Fibroblast of the aortic adventitia (primary cell): ENCODE measurements at places on chromosomes 7 and 10. TPM values are rescaled to one million over a fixed set of nuclear protein-coding genes. Genes with fewer than 3 reads are reported as not detected.

- DNase-seq: no peak
These were observed 868 bp downstream of the EMX2 start for GRCh38 chr10:117543225-117544003.

The ARHGEF35 gene
- total RNA-seq: 1.1 and 2.7 TPM in 2 replicates

The TMEM26 gene
- 5.7 and 20.5 TPM in 2 replicates for total RNA-seq

The BAMBI gene
- total RNA-seq: 1.4 and 12.8 TPM in 2 replicates

GRCh38 chr7:100908512-100908911, 12.8 kb upstream of the ACHE start:
- no peak for DNase-seq

DNA sequence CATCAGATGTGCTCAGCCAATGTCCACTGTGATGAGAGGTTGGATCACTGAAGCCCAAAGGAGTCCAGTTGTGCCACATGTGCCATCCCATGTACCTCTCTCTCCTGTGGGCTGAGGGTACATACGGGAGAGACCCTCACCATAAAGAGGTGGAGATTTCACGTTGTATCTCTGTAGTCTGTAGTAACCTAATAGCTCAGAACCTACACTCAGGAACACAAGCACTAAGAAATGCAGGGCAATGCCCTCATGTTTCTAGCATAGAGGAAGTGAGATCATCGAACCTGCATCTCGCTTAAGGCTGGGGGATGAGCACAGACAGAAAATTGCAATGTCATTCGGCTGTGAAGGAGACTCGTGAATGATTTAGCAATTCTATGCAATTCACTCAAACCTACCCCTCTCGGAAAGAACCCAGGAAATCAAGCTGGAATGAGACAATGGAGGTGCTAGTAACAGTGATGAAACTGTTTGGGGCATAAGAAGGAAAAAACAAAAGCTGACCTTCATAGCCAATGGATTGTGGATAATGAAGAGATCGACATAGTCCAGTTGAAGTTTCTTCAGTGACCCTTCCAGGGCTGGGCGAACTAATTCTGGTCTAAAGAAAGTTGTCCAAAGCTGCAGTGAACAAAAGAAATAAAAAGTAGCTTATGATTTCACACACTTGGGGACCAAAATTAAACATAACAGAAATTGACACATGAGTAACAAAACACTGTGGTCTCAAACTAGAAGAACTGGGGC, 80.3 kb upstream of the UCN3 start:
- peak; percentile 60 for DNase-seq

The NUPR2 gene
- not detected in 2 replicates for total RNA-seq

DNA sequence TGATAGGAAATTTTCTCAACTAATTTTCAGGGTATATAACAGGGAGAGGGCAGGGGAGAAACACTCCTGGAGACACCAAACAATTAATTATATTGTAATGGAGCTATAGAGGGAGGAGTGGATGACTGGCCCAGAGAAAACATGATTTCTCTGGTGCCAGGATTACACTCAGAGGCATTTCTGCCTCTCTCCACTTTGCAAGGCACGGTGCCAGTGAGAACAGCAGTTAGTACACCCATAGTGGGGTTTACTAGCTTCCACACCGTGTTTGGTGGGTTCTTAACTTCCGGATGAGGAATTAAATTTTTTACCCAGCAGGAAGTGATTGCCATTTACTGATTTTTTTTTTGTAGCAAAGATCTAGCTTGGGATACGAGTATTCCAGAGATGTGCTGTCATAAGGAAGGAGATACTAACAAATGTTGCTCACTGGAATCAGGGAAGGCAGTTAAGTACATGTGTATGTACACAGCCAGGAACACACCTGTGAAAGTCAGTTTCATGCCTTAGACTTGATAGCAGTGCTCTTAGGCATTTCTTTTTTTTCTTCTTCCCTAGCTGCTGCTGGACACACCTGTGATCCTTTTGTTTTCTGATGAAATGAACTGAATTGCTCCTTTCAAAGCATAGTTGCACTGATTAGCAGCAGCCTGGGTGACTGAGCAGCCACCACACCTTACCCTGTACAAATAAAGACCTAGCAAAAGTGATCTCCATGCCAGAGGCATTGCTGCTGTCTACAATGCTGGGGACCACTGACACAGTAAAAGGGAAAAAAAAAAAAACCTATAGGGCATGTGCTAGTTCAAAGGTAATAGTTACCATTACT, 58.1 kb downstream of the POLL start:
- no peak for DNase-seq

The SLC29A4 gene
- total RNA-seq: 0.49 and 0.90 TPM in 2 replicates

DNA sequence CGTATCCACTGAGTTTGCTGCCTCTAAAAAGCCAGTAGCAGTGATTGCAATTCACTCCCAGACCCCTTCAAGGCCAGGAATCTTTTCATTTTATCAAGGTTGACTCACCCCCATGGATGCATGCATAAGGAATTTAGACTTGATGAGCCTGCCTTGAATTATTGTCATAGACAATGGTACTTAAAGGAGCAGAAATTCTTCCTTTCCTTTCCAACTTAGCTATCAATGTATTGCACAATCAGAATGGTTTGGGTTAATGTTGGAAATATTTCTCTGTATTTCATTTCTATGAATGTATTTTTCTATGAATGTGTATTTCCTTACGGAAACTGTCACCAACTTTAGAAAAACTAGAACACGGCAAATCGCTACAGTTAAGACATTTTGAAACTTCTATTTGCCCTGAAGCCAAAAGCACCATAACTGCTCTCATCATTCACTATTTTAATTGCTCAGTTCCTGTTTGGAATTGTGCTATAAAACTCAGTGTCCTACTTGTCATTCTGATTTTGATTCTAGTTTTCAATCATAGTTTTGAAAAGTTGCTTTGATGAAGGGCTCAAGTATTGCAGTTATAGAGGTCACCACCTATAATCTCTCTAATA, 355.7 kb upstream of the AKR1E2 start:
- peak; percentile 91 for DNase-seq

GRCh38 chr10:90197766-90198165, 496.4 kb downstream of the KIF20B start:
- DNase-seq: peak; percentile 48

The PALD1 gene
- total RNA-seq: 0.16 and 0.18 TPM in 2 replicates

The FGF8 gene
- total RNA-seq: not detected in 2 replicates
